Kidney capillary endothelial cell (primary cell): ENCODE measurements at places on chromosomes 7 and 10.
A peak's percentile ranks its signal among the peaks of the same experiment; 100 is the strongest.

- no peak for DNase-seq
These were observed 32.6 kb downstream of the CCNJ start for GRCh38 chr10:96075977-96076376.

DNA sequence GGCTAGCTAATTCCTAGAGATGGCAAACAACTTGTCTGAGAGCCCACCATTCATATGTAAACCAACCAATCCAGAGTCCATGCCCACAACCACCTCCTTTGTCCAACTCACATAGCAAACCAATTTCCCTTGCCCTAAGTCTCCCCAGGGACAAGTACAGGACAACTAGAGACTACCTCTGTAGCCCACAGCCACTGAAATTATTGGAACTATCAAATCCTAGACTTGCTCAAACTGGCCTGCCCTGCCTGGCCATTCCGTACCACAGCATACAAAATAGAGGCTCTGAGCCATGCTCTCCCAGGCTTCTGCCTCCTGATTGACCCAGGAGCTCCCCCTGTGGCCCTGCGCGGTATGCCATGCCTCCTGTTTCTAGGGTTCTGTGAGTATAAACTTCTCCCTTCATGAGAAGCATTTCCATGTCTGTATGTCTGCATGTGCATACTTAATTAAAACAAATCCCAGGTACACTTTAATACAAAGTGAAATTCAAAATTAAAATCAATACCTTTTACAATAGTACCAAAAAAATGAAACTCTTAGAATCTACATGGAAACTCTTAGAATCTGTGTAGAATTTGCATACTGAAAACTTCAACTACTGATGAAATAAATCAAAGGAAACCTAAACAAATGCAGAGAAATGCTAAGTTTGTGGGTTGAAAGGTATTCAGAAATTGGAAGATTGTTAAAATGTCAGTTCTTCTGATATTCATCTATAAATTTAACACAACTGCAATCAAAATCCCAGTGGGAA, 4.0 kb upstream of the HECW1 start:
- DNase-seq = peak; percentile 45

GRCh38 chr10:71409516-71410104, 12.9 kb downstream of the CDH23 start:
- DNase-seq = no peak

DNA sequence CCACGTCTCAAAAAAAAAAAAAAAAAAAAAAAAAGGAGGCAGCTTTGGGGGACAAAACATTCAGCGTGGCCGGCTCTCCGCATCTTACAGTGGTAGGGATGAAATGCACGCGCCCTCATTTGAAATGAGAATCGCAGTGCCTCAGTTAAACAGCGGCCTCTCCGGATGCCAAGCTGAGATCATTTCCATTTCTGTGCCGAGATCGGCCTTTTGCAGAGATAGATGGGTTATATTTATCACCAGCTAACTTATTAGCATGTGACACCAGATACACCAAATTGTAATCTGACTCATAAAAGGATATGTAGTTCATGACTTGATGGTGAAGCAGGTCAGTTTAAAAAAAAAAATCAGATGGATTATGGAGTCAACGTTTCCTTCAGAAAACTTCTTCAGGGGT, 138.7 kb downstream of the CUX1 start:
- DNase-seq = no peak

- no peak for DNase-seq
These were observed 2.6 kb upstream of the TNS3 start for GRCh38 chr7:47584536-47584895.

DNA sequence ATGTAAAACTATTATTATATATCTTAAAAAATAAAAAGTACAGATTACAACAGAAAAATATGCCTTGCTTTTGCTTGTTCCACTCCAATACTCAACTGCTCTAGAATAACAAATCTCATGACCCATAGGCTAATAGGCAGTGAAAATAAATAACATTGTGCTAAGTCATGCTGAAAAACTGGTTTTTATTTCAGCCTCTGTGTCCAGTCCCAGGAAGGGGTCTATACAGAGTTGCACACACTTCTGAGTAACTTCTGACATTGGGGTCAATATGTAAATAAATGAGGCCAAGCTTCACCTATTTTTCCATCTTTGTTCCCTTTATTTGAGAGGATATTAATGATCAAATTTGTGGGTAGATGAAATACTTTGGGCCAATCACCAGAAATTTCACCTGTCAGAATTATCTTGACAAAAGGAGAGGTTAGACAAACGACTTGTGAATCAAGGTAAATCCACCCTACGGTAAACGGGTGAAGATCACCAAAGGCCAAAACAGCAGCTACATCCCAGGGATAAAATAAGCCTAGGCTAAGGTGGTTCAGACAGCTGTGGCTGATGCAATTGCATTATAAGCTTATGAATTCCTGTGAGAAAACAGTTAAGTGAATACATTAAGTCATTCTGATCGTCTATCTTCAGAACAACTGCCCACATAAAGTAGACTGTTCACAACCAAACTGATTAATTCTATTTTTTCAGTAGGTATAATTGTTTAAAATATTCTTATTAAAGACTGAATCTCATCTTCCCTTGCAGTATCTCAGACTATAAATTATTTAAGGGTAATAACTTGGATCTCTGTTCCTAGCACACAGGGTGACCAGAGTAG, 87.5 kb downstream of the UBE2H start:
- DNase-seq = no peak

GRCh38 chr7:120825576-120825975, 32.4 kb downstream of the TSPAN12 start:
- DNase-seq = no peak

GRCh38 chr10:48772059-48772458, 87.4 kb downstream of the WDFY4 start:
- no peak for DNase-seq

DNA sequence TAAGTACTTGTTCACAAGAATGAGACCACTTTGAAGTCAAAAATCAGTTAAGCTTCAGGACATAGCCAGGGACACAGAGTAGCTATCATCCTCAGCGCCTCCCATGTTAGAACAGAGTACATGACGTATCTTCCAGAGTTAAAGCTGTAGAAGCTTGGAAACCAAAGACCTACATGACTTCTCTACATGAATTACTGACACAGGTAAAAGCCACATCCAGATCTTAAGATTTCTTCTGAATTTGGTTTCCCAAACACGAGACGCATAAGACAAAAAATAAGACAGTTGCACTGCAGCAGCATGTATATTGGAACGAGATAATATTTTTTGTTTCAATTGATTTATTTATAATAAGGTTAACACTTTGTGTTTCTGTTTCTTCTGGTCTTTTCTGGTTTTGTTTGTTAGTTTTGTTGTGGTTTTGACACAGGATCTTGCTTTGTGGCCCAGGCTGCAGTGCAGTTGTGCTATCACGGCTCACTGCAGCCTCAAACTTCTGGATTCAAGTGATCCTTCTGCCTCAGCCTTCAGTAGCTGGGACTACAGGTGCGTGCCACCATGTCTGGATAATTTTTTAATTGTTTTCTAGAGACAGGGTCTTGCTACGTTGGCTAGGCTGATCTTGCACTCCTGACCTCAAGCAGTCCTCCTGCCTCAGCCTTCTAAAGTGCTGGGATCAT, 10.2 kb upstream of the EPC1 start:
- DNase-seq = no peak

- no peak for DNase-seq
These were observed 147.6 kb downstream of the POLR1F start for GRCh38 chr7:19561121-19561805.

DNA sequence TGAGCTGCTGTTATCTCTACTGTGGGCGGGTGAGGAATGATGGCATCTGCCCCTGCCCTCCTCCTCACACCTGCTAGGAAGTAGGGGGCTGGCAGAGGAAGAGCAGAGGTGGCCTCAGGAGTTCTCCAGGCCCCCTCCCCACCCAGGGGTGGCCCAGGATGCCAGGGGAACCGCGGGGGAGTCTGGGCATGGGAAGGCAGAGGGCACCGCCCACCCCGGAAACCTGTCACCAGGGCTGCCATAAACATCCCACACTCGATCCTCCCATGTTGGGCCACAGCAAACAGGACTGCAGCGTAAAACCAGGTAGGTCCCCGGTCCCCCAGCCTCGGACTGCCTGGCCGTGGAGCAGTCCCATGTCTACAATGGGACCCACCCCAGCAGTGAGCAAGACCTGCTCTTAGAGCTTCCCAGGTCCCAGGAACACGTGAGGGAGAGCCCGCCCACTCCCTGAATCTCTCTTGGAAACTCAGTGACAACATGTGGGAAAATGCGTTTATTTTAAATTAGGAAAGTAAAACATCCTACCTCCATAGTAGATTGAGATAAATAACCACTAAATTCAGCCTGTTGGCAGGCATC, 23.4 kb downstream of the EBF3 start:
- DNase-seq = no peak

DNA sequence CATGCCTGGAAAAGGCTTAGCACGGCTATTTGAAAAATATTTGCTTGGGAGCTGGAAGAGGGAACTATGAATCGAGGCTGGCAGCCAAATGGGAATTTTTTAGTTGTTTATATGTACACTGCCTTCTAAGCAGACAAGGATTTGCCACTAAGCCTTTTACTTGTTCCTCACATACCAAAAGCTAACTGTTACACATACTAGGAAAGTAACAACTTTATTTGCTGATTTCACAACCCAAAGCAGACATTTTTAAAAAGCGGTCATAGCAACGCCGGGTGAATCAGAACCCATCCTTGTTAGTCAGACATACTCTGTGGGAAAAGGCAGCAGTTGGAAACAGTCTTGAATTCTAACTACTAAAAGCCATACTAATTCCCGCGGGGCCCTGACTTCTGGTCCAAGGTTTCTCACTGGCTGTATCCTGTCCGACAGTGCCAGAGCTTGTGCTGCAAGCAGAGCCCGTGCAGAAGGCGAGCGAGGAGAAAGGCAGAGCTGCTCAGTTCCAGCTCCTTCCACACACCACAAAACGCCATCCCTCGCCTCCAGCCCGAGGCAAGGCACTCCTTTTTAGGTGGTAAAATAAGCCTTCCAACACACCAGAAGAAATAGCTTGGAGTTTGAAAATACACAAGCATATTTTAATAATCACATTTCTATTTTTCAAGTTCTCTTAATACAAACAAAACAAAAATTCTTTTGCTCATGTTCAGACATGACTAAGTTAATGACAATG, 89.2 kb downstream of the RNF216 start:
- DNase-seq = peak; percentile 85

GRCh38 chr7:42479452-42479815, 242.4 kb upstream of the GLI3 start:
- DNase-seq = no peak

- no peak for DNase-seq
These were observed 163.6 kb downstream of the PPP1R17 start for GRCh38 chr7:31850601-31851000.

DNA sequence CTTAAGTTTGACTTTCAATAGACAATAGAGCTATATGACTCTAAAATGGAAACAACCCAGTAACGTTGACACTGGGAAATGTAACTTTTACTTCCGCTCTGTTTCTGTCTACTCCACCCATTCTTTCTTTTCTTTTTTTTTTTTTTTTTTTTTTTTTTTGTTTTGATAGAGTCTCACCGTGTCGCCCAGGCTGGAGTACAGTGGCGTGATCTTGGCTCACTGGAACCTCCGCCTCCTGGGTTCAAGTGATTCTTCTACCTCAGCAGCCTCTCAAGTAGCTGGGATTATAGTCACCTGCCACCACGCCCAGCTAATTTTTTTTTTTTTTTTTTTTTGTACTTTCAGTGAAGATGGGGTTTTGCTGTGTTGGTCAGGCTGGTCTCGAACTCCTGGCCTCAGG, 13.9 kb downstream of the PRSS2 start:
- no peak for DNase-seq

DNA sequence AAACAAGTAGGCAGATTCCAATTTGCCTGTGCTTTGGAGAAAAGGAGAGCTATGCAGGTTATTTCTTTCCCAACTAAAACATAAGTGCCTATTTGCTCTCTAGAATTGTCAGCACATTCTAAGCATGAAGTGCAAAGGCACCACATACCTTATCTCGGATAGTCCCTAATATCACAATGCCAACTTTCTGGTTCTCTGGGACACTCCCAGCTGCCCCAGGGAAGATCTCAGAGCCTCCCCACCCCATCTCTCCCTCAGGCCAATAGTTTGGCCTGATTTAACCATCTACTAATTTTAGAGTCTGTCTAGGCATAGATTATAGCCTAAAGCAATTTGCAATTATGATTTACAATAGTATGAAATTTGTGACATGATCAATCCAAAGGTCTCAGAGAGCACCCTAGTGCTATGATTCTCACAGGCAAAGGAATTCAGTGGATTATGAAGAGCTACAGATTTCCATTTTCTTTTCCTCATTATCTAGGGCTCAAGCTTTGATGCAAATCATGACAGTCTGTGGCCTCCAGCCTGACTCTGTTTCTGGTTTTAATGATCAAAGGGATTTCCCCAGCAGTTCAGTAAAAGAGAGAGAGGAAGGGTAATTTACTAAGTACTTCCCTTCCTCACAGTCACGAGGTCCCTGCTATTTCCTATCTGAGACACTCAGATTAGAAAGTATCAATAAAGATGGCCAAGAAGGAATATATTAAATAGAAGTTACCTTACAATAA, 29.0 kb upstream of the IL6 start:
- DNase-seq = no peak

DNA sequence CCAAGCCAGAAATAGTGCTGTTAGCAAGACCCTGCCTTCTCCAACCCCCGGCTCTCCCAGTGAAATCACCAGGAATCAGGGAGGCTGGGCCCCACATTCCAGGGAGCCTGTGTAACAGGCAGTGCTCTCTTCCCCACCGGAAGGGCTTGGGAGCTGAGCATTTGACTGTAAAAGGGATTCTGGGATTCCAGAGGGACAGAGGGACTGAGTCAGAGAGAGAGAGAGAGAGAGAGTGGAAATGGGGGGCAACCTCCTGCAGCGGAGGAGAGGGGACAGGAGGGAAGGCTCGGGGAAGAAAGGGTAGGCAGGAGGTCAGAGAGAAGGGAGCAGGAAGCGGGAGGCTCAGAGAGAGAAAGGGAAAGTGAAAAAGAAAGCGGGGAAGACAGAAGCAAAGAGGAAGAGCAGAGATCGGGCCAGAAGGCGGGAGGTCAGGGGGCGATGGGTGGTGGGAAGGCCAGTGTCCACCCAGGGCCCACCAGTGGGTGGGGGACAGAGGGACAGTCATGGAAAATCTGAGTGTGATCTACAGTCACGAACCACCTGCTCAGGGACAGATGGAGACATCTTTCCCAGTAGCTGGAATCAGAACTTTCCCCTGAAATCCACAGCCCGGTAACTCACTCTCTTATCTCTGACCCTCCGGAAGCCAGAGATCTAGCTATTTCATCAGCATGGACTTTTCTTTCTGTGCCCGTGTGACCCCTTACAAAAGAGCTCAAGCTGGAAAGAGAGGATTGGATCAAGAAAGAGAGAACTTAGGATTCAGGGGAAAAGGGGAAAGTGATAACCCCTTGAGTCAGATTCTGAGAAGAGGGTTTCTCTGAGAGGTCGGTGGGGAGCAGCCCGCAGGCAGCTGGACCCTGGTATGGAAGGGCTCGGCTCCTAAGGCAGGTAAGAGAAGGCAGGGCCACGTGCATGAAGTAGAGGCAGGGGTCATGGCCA, 4.6 kb upstream of the SERPINE1 start:
- peak; percentile 97 for DNase-seq

- DNase-seq = no peak
These were observed 188.0 kb downstream of the FRMD4A start for GRCh38 chr10:14142606-14143250.
